ENCODE measurements at places on chromosomes 7 and 10. TPM values are rescaled to one million over a fixed set of nuclear protein-coding genes. Genes with fewer than 3 reads are reported as not detected.
A peak's percentile ranks its signal among the peaks of the same experiment; 100 is the strongest.

UNC5B gene
- 15.6 TPM for total RNA-seq

CUBN gene
- 0.44 TPM for total RNA-seq

OR6B1 gene
- total RNA-seq = not detected

- DNase-seq = no peak
These were observed 11.6 kb downstream of the CFAP43 start for GRCh38 chr10:104220522-104220921.

- no peak for DNase-seq
These were observed 86.7 kb downstream of the LYZL2 start for GRCh38 chr10:30542895-30543288.

DNA sequence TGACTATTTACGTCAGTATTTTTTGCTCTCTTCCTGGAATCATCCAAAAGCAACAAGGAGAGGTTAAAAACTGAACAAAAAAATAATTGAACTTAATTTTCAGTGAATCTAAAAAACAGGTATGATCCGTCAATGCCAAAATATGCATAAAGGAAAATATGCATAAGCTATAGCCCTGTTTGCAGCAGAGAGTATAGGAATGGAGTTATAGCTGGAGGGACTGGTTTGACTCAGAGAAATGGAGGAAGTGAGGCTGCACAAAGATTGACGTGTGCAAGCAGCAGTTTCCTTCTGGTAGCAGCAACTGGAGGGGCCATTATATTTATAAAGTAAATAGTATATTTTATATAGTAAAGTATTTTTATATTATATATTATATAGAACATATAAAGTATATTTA lies 37.1 kb downstream of the GNG11 start:
- DNase-seq = no peak

DNA sequence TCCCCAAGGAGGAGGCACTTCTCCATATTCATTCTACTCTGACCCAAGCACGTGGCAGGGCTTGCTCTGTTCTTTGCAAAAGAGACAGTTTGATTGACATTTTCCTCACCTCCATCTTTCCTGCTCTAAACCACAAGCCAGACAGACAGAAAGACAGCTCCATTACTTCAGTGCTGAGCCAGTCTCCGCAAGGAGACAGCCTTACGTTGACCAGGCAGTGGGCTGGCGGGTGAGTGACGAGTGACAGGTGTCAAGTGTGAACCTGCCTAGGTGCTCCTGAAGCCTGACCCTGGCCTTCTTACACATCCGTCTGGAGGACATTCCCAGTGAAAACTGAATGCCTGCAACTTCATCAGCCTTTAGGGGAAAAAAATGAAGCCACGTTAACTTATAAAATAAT lies 314.6 kb downstream of the TNS3 start:
- no peak for DNase-seq

- peak; percentile 47 for DNase-seq
These were observed 346.9 kb downstream of the TYW1 start for GRCh38 chr7:67343572-67343971.

DNA sequence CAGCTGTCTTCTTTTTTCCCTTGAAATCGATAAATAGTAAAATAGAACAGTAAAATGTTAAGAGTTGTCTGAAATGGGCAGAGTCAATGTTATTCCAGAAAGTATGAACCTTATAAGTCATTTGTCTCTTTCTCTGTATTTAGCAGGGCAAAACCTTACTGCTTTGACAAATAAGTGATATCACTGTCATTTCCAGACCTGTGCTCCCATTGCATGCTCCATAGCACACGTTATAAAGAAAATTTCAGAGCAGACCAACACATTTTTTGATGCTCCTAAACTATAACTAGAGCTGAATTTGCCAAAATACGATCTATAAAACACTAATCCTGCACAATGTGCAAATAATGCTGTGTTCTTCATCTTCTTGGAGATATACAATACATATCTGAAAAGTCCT lies 1.1 kb downstream of the A1CF start:
- DNase-seq = no peak

- DNase-seq = no peak
These were observed 27.7 kb downstream of the ADGRA1 start for GRCh38 chr10:133115453-133115842.

DNA sequence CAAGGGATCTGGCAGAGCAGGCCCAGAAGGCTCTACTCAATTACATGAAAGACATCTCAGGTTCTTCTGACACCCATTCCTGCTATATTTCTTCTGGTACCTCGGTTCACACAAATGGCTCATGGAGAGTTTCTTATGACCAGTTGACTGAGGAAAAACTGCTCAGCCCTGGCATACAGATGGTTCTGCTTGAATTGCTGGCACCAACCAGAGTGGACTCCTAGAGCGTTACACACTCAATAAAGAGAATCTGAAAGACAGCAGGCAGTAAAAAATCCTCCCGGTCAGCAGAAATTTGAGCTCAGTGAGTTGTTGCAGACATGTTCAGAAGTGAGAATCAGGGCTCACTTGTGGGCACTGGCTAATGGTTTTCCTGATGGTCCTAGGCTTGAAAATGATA lies 434.4 kb downstream of the TCERG1L start:
- no peak for DNase-seq

DNA sequence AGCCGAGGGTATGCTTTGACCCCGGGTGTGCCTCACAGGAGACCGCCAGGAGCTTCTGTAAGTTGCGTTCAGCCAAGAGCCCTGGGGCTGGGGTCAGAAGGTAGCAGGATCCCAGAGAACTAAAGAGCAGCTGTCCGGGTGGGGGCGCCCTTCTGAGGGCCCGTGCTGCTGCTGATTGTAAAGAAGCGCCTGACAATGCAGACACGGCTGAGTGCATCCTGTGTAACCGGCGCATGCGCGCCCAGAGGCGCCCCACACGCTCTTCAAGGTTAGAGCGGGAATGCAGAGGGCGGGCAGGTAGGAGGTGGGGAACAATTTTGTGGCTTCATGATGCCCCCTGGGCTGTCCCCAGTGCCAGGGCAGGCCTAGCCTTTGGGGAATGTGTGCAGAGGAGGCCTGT lies 210.2 kb upstream of the CTBP2 start:
- no peak for DNase-seq

DNA sequence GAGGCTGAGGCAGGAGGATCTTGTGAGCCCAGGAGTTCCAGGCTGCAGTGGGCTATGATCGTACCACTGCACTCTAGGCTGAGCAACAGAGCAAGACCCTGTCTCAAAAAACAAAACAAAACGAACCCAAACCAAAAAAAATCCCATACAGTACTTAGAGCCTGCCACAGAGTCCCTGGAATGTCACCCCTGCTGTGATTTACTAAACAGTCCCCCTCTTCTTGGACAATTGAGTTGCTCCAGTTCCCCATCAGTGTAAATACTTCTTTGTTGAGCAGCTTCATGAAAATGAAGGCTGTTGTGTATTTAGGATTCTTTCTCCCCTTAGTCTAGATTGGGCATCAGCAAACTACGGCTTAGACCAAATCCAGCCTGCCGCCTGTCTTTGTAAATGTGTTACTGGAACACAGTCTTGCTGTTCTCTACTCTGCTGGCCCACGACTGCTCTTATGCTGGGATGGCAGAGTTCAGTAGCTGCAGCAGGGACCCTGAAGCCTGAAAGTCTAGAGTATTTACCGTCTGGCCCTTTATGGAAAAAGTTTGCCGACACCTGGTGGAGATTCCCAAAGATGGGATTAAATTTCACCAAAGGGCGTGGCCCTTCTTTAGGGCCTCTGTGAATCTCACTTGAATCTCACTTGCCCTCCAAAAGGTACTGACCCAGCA lies 57.8 kb downstream of the PALD1 start:
- DNase-seq = no peak

- no peak for DNase-seq
These were observed 31.9 kb upstream of the HPS1 start for GRCh38 chr10:98478430-98479222.
